ENCODE measurements at places on chromosomes 3 and 15. TPM values are rescaled to one million over a fixed set of nuclear protein-coding genes. Genes with fewer than 3 reads are reported as not detected.

FAM3D gene
- polyA plus RNA-seq, result not detected

LCTL gene
- polyA plus RNA-seq, result 7.0 TPM

NME9 gene
- polyA plus RNA-seq, result not detected

ZNF710 gene
- 3.8 TPM for polyA plus RNA-seq

IMP3 gene
- 38.9 TPM for polyA plus RNA-seq

NR1I2 gene
- not detected for polyA plus RNA-seq

GRCh38 chr3:171348121-171348520 lies 112.1 kb downstream of the TNIK start:
- no peak for DNase-seq

DNA sequence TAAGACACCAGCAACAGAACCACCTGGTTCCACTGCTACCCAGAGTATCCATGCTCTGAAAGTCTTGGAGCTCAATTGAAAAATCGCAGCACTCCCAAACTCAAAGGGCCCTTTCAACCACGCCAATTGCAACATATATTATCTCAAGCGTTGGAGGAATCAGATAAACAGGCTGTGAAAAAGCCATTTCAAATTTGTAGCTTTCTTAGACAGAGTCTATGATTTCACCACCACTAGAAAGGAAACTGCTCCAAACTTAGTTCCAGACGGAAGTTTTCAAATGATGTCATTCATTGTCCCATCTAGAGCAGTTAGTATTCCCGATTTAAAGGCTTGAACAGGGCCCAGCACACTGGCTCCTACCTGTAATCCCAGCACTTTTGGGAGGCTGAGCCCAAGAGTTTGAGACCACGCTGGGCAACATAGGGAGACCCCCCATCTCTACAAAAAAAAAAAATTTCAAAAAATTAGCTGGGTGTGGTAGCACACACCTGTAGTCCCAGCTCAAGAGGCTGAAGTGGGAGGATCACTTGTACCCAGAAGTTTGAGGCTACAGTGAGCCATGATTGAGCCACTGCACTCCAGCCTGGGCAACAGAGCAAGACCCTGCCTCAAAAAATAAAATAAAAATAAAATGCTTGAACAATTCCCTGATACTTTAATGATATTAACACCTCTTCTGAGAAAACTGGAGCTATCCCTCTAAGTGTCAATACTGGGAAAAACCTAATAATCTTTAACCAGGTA lies 16.8 kb downstream of the TNIK start:
- DNase-seq, result no peak

DNA sequence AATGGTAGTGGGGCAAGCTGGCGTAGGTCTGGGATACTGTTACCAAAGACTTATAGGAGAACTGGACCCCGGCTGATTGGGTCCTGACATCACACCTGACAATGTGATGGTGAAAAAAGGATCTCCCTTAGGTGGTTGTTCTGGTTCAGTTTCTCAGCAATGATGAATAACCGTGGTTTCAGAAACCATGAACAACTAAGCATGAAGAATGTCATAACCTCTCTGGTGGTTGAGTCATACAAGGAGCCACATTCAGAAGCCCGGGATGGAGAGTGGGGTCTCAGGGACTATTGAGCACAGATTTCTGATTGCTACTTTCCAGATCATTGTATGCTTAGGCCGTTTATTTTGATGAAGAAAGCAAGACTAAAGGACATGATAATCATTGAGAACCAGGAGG lies 17.4 kb downstream of the GPR160 start:
- no peak for DNase-seq
